Activated CD8-positive, alpha-beta memory T cell treated with anti-CD3 and anti-CD28 coated beads, Interleukin-2, amount 50 U/mL, for 48 hours (primary cell): ENCODE measurements at places on chromosomes 7 and 10.

DNA sequence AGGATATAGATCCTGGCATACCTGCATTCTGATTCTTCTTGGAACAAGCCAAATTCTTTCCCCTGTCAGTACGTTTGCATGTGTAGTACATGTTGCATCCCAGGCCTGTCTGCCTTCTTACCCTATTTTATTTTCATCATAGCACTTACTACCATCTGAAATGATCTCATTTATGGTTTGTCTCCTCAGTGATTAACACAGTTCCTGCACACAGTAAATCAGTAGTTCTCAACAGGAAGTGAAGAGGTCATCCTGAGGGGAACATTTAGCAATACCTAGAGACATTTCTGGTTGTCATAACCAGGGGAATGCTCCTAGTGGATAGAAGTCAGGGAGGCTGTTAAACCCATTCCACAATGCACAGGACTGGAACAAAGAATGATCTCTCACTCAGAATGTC is 38.2 kb upstream of the SLC26A4 start:
- DNase-seq, result no peak

DNA sequence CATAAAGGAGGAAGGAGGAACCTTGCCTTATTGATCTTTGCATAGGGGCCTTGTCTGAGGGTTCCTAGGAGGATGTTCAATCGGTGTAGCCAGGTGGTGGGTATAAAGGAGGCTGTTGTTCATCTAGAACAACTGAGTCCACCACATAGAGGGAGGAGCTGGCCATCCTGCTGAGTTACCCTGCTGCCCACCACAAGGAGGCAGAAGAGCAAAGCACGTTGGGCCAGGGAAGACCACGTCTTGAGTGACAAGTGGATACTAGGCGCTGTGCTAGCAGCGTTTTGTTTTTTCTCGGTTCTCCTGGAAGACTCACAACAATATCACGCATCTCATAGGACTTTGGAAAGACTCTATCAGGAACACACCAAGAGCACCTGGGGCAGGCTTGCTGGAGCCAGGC is 20.0 kb downstream of the FOXI2 start:
- no peak for DNase-seq

- peak; percentile 83 for DNase-seq
Measured at GRCh38 chr10:43304687-43305333, 37.9 kb upstream of the RASGEF1A start.

- no peak for DNase-seq
Measured at GRCh38 chr7:2471022-2471329, 5.2 kb downstream of the GRIFIN start.

DNA sequence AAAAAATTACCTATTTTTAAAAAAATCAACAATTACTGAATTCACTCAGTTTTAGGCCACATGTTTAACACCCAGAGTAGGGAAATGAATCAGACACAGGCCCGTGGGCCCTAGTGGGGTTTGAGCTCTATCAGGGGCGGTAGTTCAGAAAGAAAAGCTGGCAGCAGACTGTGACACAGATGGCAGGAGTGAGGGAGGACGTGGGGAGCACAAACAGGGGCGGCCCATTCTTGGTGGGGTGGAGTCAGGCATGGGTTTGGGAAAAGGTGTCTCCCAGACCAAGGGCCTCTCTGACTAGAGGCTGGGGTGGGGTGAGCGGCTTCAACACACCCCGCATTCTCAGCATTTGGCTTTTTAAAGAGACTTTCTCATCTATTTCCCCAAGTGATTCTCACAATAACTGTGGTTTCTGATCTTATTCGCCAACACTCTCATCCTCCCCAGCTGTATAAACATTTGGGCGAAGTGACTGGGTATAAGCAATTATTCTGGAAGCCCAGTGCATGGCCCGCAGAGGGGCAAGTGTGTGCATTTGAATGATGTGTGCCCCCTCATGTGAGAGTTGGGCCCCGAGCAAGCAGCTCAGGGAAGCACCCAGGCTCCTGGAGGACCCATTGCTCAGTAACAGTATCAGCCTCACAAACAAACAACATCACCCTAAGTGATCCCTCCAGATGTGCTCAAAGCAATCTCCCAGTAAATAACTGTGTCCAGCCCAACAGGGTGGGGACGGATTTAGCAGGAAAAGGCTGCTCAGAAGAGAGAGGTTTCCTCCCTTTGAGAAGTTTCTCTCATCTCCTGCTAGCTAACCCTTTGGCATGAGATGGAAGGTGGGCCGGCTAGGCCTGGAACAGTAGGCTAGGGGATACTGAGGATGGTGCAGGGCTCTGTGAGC is 437.6 kb upstream of the ZMIZ1 start:
- DNase-seq, result no peak

GRCh38 chr7:155355176-155355575 is 57.5 kb downstream of the INSIG1 start:
- DNase-seq, result no peak
